RPMI7951 (cell line): ENCODE measurements at places on chromosomes 1 and 21. TPM values are rescaled to one million over a fixed set of nuclear protein-coding genes. Genes with fewer than 3 reads are reported as not detected.

PDZK1 gene
- 5.3 and 6.1 TPM in 2 replicates for total RNA-seq

CATSPERE gene
- under 0.01 and 0.29 TPM in 2 replicates for total RNA-seq

EDN2 gene
- total RNA-seq: not detected in 2 replicates

AQP10 gene
- not detected in 2 replicates for total RNA-seq

PADI3 gene
- total RNA-seq: 44.9 and 48.8 TPM in 2 replicates

CD1E gene
- total RNA-seq: not detected in 2 replicates

KCNA3 gene
- under 0.01 and 0.10 TPM in 2 replicates for total RNA-seq

- peak; percentile 66 for DNase-seq
Measured at GRCh38 chr1:83508485-83509151, 490.3 kb downstream of the TTLL7 start.

- DNase-seq: no peak
Measured at GRCh38 chr21:46253610-46254124, 25.1 kb upstream of the LSS start.

- DNase-seq: no peak
Measured at GRCh38 chr1:53371851-53372250, 44.0 kb upstream of the LRP8 start.

- peak; percentile 86 for DNase-seq
Measured at GRCh38 chr1:37556712-37557196, at the start of gene DNALI1. Gene DNALI1 (plus strand): TSS chr1:37556940. CDS start chr1:37556995, 55 bp downstream.

DNA sequence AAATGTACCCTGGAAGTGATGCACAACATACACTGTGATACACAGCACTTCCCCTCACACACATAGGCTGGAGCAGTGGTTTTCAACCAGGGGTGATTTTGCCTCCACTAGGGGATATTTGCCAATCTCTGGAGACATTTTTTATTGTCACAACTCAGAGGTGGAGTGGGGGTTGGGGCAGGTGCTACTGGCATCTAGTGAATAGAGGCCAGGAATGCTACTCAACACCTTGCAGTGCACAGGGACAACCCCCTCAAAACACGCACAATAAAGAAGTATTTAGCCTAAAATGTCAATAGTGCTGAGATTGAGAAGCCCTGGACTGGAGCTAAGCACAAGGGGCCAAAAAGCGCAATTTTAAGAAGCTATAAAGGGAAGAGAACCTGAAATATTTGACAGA is 54.1 kb downstream of the DNAJC6 start:
- no peak for DNase-seq

- no peak for DNase-seq
Measured at GRCh38 chr1:247211339-247211738, 39.5 kb upstream of the ZNF124 start.

DNA sequence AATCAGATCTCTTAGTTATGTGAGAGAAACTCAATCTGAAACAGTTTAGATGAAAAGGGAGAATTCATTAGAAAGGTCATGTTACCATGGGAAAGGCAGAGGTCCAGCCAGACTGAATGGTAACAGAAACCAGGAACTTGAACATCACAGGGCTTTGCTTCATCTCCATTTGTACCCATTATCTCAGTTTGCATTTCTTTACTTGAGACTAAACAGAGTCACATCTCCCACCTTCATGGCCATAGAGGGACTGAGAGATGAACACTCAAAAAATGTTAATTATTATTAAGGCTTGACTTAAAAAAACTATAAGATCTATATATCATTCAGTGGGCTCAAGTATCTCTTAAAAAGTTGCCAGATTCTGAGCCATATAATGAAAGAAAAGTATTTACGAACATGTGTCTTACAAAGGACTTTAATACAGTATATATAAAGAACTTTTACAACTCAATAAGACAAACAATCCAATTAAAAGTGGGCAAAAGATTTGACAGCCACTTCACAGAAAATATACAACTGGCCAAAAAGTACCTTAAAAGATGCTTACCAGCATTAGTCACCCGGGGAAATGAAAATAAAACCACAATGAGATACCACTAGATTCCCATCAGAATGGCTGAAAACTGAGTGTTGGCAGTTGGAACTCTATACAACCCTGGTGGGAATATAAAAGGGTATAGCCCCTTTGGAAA is 13.2 kb downstream of the KYAT3 start:
- peak; percentile 51 for DNase-seq

- DNase-seq: no peak
Measured at GRCh38 chr1:40001456-40001855, 39.1 kb upstream of the CAP1 start.

- no peak for DNase-seq
Measured at GRCh38 chr1:18112611-18113010, 5.0 kb downstream of the IGSF21 start.

GRCh38 chr1:155004352-155005075 is 1.9 kb downstream of the ZBTB7B start:
- DNase-seq: no peak

DNA sequence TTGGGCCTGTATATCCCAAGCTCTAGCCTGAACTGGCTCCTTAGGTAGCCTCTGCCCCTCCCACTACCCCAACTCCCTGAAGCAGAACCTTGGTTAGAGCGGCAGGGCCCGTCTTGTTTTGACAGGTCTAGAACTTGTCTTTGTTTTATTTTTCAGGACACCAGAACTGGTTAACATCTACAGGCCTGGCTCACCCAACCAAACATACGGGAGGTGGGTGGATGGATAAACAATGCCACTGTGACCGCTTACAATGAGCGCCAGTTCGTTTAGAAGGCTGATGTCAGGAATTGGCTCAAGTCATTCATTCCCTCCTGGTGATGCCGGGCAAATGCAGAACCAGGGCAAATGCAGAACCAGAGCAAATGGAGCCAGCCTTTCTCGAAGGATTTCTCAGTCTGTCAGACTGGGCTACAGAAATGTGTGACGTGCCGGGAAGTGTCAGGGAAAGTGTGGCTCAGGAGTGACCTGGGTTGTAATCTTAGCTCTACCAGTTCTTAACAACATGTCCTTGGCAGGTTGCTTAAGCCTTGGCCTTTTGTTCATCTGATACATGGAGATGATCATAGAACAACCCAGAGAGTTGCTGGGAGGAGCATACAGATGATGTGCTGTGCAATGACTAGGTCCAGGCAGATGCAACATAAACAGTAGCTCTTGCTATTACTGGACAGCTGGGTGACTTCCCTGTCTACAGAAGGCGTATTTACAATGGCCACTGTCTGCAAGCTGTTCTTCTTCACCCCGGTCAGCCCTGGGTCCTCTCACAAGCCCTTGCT is 30.5 kb upstream of the BTG2 start:
- no peak for DNase-seq

- DNase-seq: no peak
Measured at GRCh38 chr21:44867464-44867863, 6.0 kb downstream of the PTTG1IP start.
